ENCODE measurements at places on chromosomes 2 and 18. TPM values are rescaled to one million over a fixed set of nuclear protein-coding genes. Genes with fewer than 3 reads are reported as not detected.

DNA sequence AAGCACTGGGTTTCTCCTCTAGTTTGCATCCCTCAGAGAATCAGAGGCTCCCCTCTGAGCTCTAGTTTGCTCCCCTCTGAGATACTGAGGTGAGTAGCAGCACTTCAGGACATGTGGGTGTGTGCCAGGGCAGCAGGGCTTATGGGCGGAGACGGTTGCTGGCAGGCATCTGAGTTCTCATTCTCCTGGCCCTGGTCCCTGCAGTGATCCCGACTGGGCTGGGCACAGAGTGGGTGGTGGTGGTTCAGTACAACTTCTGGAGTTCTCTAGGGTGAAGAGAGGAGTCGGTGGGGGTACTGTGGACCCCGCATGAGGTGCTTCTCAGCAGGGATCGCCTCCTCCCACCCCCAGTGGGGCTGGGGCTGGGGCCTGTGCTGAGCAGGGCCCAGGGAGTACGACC is 47.9 kb downstream of the BOLA3 start:
- DNase-seq = no peak

GRCh38 chr2:174364628-174365027 is 29.9 kb downstream of the SP9 start:
- no peak for DNase-seq

- no peak for DNase-seq
Measured at GRCh38 chr2:207416111-207416510, 113.7 kb upstream of the CREB1 start.

DNA sequence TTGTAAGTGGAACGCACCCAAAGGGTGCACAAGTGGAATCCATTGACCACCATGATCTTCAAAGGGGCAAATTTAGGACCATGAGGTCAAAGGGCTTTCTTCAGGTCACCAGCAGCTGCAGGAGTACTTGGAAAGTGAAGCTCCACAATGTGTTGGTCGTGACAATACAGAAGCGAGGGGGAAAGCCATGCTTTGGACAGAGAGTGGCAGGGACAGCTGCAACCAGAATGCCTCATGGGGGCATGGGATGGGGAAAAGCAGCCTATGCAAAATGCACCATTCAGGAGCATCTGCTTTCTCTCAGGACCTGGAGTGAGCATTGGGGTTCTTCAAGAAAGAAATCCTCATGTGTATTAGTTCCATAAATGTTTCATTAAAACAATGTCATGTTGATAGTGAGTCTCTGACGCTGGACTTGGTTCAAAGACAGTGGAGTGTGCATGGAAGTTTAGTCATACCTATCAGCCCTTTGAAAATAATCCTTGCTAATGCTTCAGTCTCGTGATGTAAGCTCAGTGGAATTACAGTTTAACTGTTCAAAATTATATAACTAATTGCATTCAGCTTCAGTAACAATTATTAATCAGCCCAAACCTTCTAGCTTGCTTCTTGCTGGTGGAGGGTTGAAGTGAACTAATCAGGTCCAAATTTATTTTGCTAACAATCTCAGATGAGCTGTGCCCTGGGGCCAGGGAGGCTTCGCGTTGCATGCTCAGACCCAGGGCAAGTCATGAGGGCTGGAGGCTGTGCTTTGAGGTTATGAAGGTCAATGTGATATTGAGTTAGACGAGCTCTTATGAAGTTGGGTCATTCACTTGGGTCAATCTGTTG is 41.6 kb downstream of the ACKR3 start:
- DNase-seq = no peak

DNA sequence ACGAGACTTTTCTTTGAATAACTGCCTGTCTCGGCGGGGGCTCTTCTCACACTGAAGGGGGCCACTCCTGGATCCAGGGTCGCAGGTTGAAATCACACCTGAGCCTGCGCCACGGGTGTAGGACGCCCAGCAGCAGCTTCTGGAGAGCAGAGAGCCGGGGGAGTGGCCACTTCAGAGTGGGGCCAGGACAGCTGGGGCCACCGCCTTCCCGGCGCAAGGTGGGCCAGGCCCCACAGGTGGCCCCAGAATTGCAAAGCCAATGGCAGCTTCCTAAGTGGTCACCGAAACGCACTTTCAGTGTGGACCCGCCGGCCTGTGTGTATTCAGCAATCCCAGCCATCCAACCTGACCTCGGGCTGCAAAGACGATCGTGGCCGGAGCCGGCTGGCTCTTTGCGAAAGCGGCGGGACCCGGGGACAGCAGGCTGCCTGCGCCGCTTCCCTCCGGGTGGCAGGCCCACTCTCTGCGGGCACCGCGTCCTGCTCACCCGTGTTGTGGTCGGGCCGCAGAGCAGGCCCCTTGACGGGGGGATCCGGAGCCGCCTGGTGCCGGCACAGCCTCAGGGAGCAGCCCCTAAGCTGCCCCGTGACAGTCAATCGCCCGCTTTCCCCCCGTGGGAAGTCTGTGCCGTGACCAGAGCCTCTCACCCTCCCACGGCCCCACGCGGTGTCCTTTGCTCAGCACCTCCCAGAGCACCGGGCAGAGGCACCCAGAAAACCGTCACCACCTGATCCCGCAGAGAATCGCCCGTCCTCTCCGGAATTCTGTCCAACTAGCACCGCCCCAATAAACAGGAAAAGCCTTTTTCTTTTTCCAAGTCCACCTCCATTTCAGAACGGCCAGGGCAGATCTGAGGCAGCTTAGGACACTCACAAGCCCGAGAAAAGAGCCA is 144.7 kb downstream of the ZNF516 start:
- DNase-seq = no peak

DNA sequence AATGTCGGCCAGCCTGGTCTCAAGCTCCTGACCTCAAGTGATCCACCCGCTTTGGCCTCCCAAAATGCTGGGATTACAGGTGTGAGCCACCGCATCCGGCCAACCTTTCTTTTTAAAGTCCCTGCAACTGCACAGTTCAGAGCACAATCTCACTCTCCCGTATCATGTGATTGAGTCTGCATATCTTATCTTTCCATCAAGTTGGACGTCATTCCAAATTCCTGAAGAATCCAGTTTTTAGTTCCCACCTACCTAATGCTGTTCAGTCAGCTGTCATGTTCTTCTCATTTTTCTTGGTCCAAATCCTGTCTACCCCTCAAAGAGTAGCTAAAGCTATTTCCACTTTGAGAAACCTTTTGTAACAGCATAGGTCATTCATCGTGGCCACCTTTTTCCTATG is 110.8 kb upstream of the FBXO11 start:
- no peak for DNase-seq

DCAF17 gene
- 21.7 TPM for polyA plus RNA-seq

- no peak for DNase-seq
Measured at GRCh38 chr2:166031054-166031453, 77.5 kb upstream of the TTC21B start.

NEB gene
- 13.8 TPM for polyA plus RNA-seq

DNA sequence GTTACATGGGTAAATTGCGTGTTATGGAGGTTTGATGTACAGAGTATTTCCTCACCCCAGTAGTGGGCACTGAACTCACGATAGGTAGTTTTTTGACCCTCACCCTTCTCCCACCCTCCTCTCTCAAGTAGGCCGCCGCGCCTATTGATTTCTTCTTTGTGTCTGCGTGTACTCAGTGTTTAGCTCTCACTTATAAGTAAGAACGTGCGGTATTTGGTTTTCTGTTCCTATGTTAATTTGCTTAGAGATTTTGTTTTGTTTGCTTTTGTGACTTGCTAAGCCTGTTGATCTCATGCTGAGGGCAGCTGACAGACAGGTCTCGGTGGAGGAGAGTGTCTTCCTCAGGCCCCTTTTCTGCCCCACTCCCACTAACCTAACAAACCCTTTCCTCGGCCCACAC is 36.2 kb downstream of the ACOXL start:
- DNase-seq = no peak

- DNase-seq = no peak
Measured at GRCh38 chr2:44372246-44372645, 10.5 kb downstream of the CAMKMT start.

DNA sequence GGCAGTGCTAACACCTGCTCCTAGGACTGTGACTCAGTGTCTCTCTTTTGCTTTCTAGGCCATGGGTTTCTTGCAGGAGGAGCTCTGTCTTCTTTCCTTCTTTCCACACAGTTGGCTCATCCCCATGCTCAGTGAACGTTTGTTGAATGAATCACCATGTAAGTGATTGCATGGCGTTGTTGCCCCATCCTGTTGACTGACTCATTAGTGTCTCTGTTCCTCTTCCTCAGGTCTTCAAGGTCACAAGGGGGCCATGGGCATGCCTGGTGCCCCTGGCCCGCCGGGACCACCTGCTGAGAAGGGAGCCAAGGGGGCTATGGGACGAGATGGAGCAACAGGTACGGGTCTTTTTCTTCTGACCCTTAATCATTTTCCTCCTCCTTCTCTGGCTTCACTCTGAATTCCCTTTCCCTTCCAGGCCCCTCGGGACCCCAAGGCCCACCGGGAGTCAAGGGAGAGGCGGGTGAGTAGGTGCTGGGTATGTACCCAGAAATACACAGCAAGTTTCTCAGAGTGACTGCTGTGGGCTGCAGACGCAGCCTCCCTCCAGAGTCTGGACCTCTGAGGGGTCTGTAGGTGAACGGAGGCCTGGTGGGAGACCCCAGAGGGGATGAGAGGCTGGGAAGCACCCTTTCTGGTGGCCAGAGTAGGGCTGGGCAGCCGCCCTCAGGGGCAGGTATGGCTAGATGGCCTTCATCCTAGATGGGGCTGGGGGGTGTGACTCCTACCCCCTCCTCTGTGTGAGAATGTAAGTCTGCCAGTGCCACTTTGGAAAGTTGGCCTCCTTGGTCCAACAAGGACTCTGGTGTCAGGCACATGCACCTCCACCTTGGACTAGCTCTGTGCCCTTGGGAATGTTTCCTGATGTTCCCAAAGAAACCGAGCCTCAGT is 32.4 kb downstream of the MARCO start:
- no peak for DNase-seq

DNA sequence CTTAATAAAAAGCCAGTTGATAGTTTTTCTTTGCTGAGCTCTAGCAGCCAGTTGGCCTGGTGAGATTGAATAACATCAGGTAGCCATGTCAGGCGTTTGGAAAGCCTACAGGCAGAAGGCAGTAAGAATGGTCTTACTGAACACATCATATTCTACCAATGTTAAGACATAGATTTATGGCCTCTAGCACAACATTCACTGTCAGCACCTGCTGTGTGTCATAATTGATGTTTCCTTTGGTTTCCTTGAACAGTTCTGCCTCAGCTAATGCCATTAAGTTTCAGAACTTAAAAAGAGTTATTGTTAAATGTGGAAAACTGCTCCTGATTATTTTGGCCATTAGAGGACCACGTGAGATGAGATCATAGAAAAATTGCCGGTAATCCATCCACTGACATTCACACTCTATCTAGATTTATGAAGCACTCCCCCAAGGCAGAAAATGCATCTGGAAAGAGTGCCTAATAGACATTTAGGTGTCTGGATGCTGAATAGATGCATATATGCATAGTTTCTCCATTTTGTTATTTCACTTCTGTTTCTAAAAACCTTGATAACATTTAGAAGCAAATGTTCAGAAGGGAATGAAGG is 434.7 kb downstream of the PTPRM start:
- no peak for DNase-seq

Measured in renal cortex interstitium (tissue), 15 donors.